ENCODE measurements at places on chromosomes 3 and 15.

- DNase-seq, result peak; percentile 59
Measured at GRCh38 chr15:41772720-41773331, 1.5 kb upstream of the MAPKBP1 start.

- DNase-seq, result no peak
Measured at GRCh38 chr3:131728898-131729642, 226.3 kb upstream of the MRPL3 start.

GRCh38 chr15:99441444-99441800, 124.4 kb upstream of the MEF2A start:
- no peak for DNase-seq

GRCh38 chr3:183515968-183516851, 39.3 kb downstream of the KLHL6 start:
- DNase-seq, result peak; percentile 27

GRCh38 chr3:171456765-171457606, 3.2 kb downstream of the TNIK start:
- no peak for DNase-seq

DNA sequence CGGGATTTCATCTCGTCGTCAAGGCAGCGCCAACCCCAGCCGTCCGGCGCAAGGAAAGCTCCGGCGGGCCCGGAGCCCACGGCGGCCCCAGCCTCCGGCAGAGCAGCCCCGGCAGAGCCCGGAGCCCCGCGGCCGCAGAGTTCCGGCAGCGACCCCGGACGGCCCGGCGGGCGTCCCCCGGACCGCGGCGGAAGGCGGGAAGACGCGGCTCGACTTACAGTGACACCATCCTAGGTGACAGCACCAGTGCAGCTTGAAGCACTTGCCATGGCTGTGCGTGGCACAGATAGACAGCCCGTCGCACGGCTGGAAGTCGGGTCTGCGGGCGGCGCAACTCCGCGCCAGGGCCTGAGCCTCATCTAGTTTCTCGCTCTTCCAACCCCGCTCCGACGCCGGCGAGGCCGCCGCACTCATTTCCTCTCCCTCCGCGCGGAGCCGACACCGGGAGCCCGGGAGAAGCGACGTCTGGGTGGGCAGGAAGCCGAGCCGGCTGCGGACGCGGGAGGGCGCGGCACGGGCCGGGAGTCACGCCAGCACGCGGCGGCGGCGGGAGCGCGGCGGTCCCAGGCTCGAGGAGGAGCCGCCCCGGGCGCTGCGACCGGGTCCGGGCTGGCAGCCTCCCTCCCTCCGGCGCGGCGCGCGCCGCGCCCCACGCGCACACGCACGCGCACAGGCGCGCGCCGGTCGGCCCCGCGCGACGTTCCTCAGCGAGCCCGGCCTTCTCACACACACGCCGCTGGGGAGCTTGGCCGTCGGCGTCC, at the start of gene C3orf70:
C3orf70 (minus strand) TSS at position 651 of the 761 bp plus-strand sequence; CDS start at position 414, 237 bp downstream.
- DNase-seq, result peak; percentile 81

DNA sequence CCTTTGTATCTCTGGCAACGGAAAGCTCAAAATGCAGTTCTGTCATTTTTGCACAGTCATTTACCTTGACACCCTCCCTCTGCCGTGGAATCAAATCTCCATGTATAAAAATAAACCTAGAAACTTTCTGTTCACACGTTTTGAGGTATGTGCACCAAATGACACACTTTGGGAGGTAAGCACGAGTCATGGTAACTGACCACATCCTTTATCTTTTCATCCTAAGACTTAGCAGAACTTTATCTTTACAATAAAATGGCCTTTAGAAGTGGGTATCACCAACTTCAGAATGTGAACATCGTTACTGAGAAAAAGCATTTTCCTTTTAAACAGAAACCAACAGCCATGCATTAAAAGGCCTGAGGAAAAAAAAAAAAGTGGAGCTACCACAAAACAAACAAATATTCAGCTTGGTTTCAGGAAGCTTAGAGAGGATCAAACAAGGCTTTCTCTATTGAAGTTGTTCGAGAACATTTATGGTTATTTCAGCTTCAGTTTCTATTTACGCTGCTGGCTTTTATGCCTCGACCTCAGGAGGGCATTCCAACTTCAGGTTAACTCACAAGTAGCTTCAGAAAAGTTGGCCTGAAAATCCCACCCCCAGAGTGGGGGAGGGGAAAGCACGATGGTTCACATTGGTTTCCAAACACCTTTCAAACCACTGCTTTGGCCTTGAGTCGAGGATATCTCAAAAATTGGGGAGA, 171.1 kb upstream of the ICE2 start:
- DNase-seq, result no peak

DNA sequence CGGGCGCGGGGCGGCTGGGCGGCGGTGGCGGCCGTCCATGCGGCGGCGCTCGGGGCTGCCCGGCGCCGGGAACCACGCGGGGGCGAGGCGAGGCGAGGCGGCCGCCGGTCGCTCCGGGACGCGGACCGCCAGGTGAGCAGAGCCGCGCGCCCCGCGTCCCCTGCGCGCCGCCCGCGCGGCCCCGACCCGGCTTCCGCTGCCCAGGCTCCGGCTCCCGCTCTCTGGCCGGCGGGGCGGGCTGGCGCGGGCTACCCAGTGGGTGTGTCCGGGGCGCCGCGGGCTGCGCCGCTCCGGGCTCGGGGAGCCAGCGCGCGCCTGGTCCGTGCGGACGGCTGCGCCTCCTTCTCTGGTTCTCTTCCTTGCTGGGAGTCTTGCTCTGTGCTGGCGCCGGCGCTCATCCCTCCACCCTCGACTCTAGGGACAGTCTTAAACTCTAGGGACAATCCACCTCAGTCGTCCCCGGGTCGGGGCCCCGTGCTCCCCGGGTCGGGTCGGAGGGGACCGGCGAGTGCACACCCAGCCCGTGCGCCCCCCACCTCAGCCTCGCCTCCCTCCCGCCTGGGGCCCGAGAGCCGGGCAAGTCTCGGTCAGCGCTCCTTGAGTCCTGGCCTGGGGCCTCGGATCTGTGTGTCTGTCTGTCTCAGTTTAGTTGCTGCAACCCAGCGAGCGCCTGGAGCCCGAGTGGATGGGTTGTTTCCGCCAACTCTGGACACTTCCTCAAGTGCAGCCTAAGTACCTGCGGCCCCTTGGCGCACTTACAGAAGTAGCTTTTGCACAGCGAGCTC, 488 bp downstream of the THSD4 start:
- DNase-seq, result no peak

DNA sequence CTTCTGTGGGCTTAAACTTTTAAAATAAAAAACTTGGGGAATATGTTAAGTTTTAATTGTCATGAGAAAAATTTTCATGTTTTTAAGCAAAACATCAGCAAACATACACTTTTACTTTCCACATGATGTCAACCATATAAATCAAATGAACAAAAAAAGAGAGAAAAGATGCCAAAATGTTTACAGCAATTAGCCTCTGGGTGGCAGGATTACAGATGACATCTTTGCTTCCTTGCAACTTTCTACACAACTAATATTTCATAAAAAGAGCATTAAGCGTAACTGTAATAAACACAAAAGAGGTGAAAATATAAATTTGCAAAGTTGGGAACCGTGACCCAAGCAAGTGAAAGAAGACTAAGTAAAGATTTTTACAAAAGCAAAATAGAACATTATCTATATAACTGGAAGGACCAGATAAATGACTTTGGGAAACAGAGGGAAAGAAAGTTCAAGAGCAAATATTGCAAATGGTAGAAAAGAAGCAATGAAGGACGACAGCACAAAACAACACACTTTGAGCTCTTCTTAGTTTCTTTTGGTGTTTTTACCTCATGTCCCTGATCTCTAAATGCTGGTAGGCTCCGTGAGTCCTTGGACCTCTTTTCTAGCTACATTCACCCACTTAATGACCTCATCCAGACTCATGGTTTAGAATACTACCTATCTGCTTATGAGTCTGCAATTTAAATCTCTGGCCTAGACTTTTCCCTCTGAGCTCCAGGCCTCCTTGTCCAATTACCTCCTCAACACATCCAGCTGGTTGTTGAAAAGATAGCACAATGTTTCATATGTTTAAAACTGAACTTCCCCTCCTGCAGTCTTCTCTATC, 9.4 kb downstream of the TP53BP1 start:
- no peak for DNase-seq

DNA sequence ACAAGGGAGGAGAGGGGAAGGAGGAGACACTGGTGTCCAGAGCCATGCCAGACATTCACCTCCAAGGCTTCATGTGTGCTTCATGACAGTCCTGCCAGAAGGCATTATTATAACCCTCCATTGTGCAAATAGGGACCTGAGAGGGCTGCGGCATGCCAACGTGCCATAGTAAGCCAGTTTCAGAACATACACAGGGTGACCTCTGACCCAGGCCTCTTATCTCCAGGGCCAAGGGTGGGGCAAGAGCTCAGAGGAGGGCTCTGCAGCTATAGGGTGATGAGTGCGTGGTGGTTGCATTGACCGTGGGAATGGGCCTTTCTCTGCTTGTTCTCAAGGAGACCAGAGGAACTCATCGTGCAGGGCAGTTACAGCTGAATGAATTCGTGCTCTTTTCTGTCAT, 9.7 kb upstream of the ACSBG1 start:
- DNase-seq, result no peak

DNA sequence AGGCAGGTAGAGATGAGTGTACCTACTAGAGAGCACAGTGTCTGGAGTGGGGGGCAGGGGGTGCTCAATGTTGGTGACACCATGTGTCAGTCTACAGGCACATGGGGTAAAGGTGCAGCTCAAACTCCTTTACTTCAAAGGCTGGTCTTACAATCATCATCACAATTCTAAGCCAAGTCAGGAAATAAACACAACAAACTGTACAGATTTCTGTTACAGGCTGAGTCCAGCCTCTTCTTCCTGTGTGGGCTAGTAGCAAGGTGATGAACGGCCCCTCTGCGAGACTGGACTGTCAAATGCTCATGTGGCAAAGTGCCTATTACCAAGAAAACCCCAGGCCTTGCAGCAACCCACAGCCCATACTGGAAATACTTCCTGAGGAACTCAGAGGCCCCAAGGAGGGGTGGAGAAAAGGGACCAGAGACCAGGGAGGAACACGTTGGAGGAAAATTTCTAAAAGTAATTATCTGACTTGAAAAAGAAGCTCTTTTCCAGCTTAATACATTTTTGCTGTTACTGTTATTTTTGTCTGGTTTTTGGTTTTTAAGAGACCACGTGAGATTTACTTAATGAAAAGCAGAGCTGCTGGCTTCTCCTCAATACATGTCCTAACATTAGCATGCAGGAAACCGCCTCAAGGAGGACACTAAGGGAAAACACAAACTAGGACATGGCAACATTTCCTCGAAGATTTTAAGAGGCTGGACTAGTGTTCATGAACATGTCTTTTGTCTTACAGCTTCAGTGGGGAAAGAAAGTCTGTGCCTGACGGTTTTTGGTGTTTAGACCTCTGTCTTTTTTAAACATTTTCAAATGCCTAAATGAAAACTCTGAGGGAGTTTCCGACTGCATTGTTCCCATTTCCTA, 29.5 kb downstream of the TBC1D2B start:
- peak; percentile 90 for DNase-seq

GRCh38 chr15:65666257-65666656, 44.5 kb downstream of the SLC24A1 start:
- DNase-seq, result no peak

DNA sequence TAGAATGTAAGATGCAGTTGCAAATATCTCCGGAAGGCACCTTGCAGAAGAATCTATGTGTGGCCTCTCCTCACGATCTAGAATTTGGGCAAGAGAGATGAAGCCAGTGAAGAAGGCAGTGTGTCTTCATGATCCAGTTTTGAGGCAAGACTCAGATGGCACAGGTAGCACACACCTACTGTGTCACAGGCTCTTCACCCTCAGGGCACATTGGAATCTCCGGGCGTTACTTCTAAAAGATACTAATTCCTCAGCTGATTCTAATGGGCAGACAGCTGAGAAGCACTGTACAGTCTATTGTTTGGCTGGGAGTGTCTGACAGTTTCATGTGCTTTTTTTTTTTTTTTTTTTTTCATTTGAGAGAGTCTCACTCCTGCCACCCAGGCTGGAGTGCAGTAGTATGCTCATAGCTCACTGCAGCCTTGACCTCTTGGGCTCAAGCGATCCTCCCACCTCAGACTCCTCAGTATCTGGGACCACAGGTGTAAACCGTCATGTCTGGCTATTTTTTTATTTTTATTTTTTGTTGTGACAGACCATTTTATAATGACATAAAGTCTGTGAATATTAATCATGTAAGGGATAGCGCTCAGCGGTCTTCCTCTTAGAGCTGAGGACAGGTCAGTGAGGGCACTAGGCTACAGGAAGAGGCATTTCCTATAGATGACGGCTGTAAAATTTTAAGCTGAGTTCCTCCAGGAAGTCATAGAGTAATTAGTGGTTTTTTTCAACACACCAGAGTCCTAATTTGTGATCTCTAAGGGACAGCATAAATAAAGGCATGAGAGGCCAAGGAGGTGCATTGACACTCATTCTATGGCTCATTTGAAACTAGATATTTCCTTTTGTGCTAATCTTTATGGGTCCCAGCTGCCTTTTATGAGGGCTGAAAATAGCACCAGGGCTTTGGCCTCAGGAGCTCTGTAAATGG, 4.0 kb downstream of the C3orf52 start:
- DNase-seq, result no peak

- DNase-seq, result no peak
Measured at GRCh38 chr15:35566991-35567390, 21.0 kb upstream of the DPH6 start.

DNA sequence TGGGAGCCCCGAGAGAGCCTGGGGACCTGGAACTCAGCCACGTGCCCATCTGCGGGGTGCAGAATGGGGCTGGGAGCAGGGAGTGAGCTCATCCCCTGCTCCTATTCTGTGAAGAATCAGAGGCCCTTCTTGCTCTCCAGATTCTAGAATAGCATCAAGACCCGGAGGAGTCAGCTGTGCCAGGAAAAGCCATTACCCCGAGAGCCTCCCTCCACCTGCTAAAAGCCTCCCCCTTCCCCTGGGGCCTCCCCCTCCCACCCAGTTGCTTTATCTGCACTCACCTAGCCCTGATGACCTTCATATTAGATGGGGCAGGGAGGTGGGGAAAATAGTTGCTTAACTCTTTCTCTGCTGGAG, 23.1 kb downstream of the CCDC33 start:
- peak; percentile 31 for DNase-seq

- no peak for DNase-seq
Measured at GRCh38 chr3:137766876-137767537, 2.9 kb downstream of the SOX14 start.

DNA sequence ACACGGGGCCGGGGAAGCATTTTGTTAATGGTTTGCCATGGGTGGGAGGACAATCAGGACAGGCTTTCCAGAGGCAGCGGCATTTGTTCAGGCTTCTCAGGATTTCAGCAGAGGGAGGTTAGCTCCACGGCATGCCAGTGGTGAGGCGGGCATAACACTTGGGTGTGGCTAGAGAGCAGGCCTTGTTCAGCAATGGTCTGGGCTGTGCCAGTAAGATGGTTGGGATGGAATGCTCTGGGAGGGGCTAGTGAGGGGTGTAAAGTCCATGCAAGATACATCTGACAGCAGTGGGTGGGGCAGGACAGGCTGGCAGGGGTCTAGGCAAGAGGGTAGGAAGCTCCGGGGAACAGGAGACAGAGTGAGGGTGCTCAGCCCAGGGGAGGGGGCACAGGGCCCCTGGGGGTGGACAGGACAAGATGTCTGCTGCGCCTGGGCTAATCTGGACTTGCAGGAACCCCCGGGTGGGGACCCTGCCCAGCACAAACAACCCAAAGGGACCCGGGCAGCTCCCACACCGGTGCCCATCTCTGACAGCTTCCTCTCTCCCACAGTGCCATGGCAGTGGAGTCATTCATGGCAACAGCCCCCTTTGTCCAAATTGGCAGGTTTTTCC, 8.4 kb downstream of the TMEM43 start:
- DNase-seq, result no peak

Measured in femur (tissue), 1 donor.